ENCODE measurements at places on chromosomes 4 and X. TPM values are rescaled to one million over a fixed set of nuclear protein-coding genes. Genes with fewer than 3 reads are reported as not detected.

GRCh38 chr4:39565878-39566600 is 38.8 kb upstream of the UGDH start:
- ATAC-seq, result no peak
- no peak overlapping the region for H3K27ac ChIP-seq
- peaks cover 4% of the 10 kb centered on the region for H3K4me1 ChIP-seq
- H3K36me3 ChIP-seq, result no peaks in the 10 kb centered on the region
- no peak overlapping the region for H3K4me3 ChIP-seq
- no peaks in the 10 kb centered on the region for H3K27me3 ChIP-seq

- H3K27ac ChIP-seq, result no peak overlapping the region
- ATAC-seq, result no peak
- no peaks in the 10 kb centered on the region for H3K4me1 ChIP-seq
- H3K4me3 ChIP-seq, result no peak overlapping the region
- peaks cover 6% of the 10 kb centered on the region for H3K27me3 ChIP-seq
These were observed 91.3 kb downstream of the NKX6-1 start for GRCh38 chr4:84407554-84408407.

GRCh38 chrX:16765594-16765993 is 20.7 kb upstream of the TXLNG start:
- ATAC-seq, result no peak
- H3K4me1 ChIP-seq, result no peaks in the 10 kb centered on the region
- H3K4me3 ChIP-seq, result no peak overlapping the region
- no peak overlapping the region for H3K27ac ChIP-seq

ATP1B4 gene
- not detected for total RNA-seq

PTCHD1 gene
- 0.03 TPM for total RNA-seq

DUSP9 gene
- total RNA-seq, result not detected
